ENCODE measurements at places on chromosomes 3 and 15.

DNA sequence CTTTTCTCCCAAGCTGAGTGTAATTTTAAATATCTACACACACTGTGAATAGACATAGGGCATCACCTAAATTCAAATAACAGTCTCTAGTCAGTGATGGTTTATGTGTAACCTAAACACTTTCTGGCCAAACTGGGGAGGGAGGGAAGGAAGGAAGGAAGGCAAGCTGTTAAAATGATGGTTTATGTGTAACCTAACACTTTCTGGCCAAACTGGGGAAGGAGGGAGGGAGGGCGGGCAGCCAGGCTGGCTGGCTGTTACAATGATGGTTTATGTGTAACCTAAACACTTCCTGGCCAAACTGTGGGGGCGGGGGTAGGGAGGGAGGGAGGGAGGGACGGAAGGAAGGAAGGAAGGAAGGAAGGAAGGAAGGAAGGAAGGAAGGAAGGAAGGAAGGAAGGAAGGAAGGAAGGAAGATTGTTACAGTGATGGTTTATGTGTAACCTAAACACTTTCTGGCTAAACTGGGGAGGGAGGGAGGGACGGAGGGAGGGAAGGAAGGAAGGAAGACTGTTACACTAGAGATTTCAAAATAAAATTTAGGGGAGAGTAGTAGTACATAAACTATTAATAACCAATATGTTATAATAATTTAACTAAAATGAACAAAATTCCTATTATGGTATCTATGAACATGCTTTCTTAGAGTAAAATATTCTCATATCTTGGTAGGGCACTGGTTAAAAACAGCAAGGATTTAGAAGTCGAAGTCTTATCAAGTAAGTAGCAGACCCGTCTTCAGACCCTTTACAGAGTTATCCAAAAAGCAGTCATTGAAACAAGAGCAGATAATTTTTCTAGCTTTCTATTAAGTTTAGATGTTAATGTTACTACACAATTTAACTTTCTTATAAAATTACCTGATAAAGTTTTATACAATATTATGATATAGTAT, 148.1 kb downstream of the LMLN start:
- DNase-seq: no peak

DNA sequence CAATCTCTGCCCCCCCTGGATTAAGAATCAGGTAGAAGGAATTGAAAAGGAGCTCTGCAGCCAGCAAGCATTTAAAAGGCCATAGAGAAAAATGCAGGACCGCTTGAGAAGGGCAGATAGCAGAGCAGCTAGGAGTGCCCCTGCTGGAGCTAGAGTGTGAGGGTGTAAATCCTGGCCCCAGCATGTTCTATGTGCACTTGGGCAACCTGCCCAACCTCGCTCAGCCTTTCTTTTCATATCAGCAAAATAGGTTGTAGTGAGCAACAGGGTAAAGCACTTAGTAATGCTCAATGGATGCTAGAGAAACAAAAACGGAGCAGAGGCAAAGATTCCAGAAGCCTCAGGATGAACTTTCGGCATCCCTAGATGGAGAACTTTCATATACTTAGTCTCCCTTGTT, 25.0 kb upstream of the THBS1 start:
- no peak for DNase-seq

DNA sequence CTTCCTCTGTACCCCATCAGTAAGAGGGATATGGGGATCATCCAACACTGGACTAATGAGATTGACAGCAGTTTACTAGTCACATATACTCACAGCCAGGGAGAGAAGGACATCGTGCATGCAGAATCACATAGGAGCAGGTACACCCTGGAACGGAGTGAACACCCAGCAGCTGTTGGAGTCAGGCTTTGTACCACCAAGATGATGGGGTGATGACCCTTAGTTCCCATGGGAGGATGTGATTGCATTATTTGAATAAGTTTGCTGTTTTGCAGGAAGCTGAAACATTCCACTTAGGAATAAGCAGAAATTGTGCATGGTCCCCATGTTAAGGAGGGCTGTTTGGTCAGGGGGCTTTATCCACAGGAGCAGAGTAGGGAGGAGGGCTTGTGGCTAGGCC, 482.7 kb upstream of the PDZRN3 start:
- no peak for DNase-seq

DNA sequence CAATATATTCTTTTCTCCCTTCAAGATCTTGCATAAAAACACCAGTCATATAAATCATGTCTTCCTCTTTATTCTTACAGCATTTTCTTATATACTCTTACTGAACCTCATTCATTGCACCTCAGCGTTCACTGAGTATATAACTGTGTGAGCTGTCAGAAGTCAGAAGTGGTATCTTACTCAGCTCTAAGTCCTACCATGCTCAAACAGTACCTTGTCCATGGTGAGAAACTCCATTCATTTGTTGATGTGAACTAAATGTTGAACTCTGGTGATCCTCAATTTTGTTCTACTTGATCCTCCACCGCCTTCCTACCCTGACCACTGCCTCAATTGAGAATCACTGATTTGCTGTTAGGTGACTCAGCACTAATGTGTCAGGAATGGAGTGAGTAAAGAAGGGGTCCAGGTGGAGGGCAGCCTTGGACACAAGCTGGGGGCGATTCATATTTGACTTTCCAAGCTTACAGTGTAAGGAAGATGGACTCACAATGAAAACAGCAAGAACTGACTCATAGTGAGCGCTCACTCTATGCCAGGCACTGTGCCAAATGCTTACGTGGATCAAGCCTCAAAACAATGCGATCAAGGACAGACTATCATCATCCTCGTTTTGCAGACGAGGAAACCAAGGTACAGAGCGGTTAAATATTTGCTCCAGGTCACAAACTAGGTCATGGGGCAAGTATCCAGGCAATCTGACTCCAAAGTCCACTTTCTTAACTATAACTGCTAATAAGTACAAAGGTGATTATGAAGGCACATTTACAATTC, 13.5 kb upstream of the ZFYVE19 start:
- DNase-seq: peak; percentile 29

GRCh38 chr3:184811034-184811433, 932 bp upstream of the VPS8 start:
- DNase-seq: no peak

DNA sequence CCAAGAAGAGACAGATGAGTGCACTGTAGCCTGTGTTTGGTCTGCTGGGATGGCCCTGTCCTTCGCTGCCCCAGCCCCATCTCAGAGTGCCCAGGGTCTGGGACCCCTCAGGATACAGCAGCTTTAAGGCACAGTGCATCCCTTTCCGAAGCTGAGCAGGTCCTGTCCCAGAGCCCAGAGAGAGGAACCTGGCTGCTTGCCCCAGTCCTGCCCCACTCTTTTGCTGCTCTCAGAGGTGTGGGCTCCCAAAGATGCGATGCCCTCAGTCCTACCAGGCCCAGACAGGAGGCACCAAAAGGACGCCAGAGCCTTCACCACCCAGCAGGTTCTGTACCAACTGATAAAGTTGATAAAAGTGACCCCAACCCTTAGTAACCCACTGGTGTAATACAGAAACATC, 8.2 kb downstream of the PLCD1 start:
- DNase-seq: no peak

- peak; percentile 16 for DNase-seq
These were observed at the start of gene DRD3 for GRCh38 chr3:114178770-114179368. Gene DRD3, minus strand, starts transcription at chr3:114179052. Its CDS starts 7,060 bp downstream, at chr3:114171992.

GRCh38 chr3:102017784-102018183, 168.5 kb downstream of the NFKBIZ start:
- no peak for DNase-seq

- no peak for DNase-seq
These were observed 102.0 kb upstream of the MYRIP start for GRCh38 chr3:39707314-39707909.

- no peak for DNase-seq
These were observed 76.0 kb upstream of the TSC22D2 start for GRCh38 chr3:150331978-150332568.

- no peak for DNase-seq
These were observed at the start of gene GHSR for GRCh38 chr3:172447611-172448579. Gene GHSR, minus strand, starts transcription at chr3:172448456. Its CDS starts 43 bp downstream, at chr3:172448413.

- DNase-seq: peak; percentile 5
These were observed 75.4 kb upstream of the RGMA start for GRCh38 chr15:93164409-93164808.

DNA sequence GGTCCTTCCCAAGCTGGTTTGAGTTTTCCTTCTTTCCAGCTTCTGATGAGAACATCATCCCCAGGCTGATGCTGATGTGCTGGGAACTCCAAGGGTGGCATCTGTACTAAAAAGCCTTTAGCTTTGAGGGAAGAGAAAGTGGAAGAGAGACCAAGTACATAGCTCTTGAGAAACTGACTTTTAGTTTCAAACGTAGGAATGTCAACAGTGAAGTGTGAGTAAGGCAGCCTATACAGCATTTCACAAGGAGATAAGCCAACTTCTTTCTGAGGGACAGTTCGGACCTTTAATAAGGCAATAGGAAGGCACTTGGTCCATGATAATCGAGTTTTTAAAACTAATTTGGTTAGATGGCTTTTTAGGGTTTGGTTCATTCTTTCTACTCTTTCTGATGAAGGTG, 53.7 kb downstream of the DLG1 start:
- no peak for DNase-seq

GRCh38 chr3:191484461-191484860, 23.5 kb downstream of the PYDC2 start:
- DNase-seq: no peak

DNA sequence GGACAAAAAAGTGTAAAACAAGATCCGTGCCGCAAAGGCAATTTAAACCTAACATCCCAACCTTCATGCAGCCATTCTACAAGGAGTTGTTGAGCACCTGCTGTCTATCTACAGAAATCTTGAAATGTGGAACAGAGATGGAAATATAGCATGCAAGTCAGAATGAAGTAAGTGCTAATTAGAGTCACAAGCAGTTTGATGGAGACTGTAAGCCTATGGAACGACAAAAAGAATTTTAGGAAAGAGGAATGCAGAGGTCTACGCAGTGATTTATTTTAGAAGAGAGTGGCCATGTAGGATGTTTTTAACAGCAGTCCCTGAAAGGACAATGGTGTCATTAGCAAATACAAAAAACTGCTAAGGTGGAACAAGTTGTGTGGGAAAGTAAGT, 851 bp upstream of the DCBLD2 start:
- DNase-seq: no peak

DNA sequence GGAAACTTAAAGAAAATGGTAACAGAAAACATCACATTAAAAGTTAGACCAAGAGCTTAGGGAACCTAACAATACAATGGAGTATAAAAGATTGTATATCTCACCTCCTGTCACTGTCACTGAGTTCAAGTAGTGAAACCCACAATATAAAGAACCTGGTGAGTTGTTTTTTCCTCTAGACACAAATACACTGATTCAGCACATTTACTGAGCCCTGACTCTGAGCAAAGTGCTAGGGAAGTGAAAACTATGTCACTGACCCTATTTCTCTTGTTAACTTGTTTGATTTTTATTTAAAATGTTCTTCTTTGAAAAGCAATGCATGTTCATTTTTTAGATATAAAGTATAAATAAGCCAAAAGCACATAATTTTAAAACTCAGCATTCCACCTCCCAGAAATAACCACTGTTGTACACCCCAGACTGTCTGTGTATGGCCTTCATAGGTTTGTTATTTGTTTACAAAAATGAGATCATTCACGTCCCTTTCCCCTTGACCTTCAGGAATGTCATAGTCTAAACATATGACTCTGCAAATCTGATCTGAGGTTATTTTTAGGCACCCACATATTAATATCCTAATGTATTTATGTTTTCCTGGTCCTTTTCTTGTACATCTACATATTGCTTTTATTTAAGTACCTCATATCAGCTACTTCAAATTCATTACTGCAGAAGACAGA, 69.2 kb upstream of the CSTA start:
- no peak for DNase-seq

GRCh38 chr15:43913026-43913780, 86.4 kb downstream of the WDR76 start:
- DNase-seq: no peak

DNA sequence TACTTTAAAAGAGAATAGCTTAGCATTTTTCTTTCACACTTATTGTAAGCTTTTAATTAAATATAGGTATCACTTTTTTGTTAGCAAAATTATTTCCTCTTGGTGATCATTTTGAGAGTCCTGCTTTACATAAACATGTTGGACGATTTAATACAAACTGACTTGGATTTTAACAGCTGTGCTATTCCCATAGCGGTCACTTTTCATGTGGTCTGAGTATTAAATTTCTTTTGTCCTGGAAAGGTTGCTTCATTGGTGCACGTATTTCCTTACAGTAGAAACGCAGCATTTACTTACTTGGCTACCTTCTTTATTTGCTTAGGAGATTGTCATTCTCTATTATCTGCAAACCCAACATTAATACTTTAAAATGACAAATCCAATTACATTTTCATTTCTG, 109.4 kb downstream of the ATG7 start:
- no peak for DNase-seq

DNA sequence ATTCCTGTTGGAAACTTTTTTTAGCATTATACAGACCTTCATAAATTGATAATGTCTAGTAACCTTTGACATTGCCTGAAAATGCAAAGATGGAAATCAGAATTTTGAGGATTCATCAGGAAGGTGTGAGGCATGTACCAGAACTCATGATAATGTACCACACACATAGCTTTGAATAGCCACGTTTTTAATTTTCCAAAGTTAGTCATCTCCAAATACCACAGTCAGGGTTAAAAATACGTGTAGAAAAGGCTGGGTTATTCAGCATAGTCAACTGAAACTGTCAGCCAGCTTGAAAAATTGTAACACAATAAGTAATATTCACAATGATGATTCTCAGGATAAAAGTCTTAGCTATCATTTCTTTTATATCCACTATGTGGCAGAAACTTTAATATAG, 102.0 kb upstream of the THRB start:
- DNase-seq: no peak

DNA sequence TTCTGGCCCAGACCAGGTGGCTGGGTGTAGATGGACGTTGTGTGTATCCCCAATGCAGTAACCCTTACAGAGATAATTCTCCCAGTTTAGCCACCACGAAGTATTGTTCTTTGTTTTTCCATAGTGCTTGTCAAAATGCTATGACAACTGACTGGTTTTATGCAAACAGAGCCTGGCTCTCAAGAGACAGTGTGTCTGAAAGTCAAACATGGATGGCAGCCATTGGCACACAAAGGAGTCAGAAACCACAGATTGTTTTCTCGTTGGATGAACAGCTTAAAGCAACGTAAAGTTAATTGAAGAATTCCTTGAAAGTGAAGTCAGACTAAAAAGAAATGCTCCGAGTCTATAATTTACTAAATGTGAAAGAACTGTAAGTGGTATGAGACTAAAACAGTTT, 91.2 kb downstream of the FILIP1L start:
- no peak for DNase-seq

All from stimulated activated CD4-positive, alpha-beta T cell treated with anti-CD3 and anti-CD28 coated beads, Interleukin-12 subunit alpha, Interleukin-12 subunit beta, amount 100 ng/mL, for 48 hours (primary cell).